Cortex of kidney (tissue), 1 donor: ENCODE measurements at places on chromosomes 11 and 22.

GRCh38 chr22:39556970-39557841, 13.3 kb upstream of the CACNA1I start:
- DNase-seq, result no peak

GRCh38 chr22:37713761-37714160, 16.9 kb downstream of the TRIOBP start:
- no peak for DNase-seq

DNA sequence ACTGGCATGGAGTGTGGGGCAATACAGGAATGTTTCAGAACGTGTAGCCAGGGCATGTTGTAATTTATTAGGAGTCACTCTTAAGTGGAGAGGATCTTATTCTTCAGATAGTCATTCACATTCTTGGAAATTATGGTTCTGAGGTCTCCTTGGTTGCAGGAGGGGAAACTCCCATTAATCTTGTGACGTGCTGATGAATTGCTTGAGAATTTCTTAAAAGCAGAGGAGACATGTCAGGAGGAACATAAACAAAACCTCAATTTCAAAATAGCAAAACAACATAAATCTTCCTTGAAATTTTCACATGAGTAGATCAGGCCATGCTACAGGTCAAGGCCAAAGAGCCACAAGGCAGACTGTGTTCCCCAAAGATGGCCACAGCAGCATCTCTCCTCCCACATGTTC, 50.4 kb downstream of the ADM start:
- DNase-seq, result no peak

DNA sequence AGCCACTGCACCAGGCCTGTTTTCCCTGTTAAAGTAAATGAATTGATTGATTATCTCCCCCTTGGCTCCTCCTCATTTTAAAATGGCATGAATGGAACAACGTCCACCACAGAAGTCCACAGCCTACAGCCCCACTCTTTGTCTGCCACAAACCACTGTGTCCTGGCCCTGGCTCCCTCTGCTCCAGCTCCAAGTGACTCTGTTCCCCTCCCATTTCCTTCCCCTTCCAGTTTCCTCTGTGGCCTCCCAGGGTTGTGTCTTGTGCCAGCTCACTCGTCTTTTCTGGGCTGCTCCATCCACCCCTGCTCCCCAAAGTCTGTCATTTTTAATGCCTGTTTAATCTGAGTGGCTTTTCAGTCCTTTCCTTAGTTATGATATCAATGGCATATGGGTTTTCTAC, 52.4 kb upstream of the CD5 start:
- no peak for DNase-seq

- DNase-seq, result no peak
These were observed 14.2 kb upstream of the SOX10 start for GRCh38 chr22:37998543-37998942.

DNA sequence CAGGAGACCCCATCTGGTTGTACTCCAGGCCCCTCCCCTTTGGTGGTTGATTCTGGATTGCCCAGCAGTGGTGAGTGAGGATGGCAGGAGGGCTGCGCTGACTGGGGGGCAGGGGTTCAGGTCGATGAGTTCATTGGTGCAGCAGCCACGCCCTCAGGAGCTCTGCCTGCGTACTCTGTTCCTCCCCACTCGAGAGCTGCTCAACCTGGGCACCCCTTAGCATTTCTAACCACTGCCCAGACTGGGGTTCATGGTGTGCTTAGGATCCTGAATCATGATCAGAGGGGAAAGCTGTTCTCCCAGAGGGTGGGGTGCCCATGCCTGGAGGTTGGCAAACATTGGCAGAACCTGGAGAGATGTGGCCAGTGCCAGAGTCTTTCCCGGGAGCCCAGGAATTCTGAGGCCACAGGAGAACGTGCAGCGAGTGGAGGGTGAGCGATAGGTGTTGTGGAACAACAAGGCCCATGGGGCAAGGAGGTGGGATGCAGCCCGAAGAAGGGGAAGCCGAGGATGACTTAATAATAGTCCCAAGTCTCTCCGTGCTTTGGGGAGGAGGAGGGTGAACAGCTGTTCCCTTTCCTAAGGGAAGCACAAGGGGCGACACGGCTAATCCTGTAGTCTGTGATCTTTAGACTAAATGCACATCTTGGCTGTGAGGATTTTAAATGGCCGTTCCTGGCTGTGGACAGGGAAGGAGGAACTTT, 75.5 kb downstream of the SCN3B start:
- no peak for DNase-seq

- no peak for DNase-seq
These were observed 133.4 kb upstream of the E2F8 start for GRCh38 chr11:19374151-19374569.

- DNase-seq, result no peak
These were observed 937 bp upstream of the FAM168A start for GRCh38 chr11:73598719-73599379.

DNA sequence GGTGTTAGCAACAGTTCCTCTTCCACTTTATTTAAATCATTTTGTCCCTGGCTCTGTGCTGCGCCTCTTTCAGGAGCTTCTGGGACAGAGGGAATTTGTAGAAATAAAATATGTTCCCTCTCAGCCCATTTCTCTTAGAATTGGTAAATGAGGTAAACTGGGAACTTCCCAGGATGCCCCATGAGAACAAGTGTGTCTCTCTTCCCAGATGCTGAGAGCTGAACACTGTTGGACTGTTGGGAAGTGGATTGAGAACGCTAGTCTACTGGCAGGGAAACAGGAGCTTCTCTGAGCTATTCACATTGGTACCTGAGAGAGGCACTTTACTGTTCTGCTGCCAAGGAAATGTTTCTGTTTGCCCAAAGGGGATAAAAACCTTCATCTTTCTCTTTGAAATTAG, 4.0 kb downstream of the CRY2 start:
- DNase-seq, result no peak
